Esophagus muscularis mucosa (tissue), 4 donors: ENCODE measurements at places on chromosomes 6 and 20.
A peak's percentile ranks its signal among the peaks of the same experiment; 100 is the strongest.

- DNase-seq = no peak
Measured at GRCh38 chr6:45630801-45631200, 253.1 kb upstream of the SUPT3H start.

DNA sequence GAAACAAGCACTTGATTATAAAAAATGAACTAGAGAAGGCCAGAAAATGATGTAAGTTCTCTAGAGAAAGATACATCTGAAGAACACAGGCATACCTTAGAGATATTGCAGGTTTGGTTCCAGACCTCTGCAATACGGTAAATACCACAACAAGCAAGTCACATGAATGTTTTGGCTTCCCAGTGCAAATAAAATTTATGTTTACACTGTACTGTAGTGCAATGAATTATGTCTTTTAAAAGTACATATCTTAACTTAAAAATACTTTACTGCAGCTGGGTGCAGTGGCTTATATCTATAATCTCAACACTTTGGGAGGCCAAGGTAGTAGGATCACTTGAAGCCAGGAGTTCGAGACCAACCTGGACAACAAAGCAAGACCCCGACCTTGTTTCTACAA is 10.9 kb upstream of the KIAA1586 start:
- no peak for DNase-seq

DNA sequence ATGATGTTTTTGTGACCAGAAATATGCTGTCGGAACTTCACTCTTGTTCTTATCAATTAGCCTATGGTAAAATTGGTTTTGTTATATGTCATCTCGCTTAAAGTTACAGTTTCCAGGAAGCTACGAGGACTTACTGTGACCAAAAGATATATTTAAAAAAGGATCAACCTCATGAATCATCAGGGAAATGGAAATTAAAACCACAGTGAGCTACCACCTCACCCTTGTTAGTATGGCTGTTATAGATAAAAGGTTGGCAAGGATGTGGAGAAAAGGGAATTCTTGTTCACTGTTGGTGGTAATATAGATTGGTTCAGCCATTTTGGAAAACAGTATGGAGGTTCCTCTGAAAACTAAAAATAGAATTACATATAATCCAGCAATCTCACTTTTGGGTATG is 14.3 kb upstream of the INSM1 start:
- DNase-seq = no peak

DNA sequence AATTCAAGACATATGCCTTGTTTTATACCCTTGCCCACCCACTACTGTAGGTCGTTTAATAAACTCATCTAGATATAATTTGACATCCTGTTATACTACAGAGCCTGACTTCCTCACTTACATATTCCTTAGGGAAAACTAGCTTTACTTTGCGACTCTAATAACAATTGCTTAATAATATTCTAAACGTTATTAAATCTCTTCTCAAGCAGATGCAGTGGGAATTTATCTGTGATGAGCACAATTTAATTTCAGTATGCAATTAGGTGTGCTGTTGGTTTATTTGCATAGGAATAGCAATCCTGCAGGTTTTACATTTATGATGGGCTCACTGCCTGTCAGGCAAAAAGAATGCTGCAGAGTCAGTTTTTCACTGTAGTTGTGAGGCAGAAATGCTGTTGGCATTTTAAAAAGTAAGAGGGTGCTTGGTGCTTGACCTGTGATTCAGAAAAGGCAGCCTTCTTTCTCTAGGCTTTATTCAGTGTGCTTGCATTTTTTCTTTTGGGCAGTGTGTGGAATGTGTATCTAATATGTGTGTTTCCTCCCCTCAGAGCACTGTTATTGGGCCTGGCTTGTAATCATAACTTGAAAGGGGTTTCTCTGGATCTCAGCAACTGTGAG is 152.3 kb upstream of the SCGN start:
- DNase-seq = no peak

DNA sequence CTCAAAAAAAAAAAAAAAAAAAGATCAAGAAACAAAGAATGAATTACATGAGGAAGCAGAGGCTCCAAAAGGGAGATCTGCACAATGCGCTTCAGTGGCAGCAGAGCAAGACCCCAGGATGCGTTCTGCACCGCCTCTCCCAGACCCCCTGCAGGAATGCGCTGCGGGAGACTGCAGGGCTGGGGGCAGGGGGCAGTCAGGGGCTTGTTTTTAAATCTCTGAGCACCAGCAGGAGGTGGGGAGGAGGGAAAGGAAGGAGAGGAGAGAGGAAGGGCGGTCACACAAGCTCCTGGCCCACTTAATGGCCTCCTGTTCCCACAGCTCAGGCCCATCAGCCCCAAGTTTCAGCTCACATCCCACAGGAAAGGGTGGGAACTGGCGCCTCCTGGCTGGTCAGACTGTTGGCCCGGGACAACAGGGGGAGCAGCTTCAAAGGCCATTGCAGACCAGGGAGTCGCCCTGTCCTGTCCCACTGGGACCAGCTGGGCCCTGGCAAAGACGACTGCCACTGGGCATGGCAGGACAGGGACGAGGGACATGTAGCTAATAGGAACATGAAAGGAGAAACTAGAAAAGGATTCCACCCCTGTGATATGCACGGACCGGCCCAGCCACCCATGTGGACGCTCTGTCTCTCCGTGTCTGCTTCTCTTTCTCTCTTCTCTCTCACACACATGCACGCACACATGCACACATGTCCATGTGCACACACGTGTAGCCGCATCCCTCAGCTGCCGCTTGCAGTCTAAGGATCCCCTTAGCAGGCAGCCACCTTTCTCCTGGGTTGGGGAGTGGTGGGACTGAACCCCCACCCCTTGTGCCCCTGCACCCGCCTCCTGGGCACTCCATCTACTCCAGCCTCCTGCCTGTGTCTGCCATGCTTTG is 34.7 kb downstream of the TFEB start:
- DNase-seq = no peak

DNA sequence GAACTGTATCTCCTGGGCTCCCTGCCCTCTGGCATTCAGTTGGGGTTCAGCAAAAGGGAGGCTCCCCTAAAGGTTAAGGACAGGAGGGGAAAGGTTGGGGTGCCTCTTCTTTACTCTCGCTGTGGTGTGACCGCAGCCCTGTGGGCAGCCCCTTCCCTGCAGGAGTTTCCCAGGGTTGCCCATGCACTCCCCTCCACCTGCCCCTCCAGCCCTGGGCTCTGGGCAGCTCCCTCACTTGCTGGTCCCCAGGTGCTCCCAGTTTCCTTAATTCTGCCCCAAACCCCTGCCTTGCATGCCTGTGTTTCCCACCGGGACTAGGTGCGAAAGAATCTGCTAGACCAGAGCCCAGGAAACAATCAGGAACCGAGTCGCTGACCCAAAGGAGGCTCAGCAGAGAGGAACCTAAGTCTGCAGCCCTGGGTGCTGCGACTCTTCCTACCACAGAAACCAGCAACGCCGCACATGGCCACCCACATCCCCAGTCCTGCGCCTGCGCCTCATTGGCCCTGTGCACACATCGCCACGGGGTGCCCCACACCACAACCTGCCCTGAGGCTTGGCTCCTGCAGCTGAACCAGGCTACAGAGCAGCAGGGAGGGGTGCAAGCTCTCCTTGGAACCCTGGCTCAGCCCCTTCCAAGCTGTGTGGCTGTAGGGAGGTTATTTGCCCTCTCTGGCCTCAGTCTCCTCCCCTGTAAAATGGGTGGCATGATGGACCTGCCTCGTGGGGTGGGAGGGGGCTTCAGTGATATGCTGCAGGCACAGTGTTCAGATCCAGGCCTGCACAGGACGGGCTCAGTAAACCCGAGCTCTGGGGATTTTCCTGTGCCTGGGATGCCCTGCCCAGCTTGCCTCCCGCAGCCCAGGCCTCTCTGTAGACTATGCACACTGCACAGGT is 487.6 kb downstream of the PREX1 start:
- no peak for DNase-seq

DNA sequence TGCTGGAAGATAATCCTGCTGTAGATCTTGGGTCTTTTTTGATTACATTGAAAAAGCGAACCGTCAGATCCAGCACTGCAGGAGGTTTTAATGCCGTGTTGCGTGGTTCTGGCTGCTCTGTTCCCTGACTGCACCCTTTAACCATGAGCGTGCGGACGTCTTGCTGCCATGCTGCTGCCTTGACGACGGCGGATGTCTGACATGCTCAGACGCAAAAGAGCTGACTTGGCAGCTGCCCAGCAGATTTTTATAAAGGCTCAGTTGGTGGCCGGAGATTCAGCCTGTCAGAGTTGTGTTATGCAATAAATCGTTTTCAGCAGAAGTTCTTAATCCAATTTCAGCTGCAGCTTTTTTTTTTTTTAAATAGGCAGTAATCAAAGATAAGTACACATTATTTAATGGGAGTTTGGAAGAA is 119.4 kb downstream of the JARID2 start:
- DNase-seq = peak; percentile 92
